ENCODE measurements at places on chromosomes 6 and 20.
A peak's percentile ranks its signal among the peaks of the same experiment; 100 is the strongest.

GRCh38 chr20:45344168-45344860 lies 3.9 kb downstream of the SDC4 start:
- no peak for DNase-seq

DNA sequence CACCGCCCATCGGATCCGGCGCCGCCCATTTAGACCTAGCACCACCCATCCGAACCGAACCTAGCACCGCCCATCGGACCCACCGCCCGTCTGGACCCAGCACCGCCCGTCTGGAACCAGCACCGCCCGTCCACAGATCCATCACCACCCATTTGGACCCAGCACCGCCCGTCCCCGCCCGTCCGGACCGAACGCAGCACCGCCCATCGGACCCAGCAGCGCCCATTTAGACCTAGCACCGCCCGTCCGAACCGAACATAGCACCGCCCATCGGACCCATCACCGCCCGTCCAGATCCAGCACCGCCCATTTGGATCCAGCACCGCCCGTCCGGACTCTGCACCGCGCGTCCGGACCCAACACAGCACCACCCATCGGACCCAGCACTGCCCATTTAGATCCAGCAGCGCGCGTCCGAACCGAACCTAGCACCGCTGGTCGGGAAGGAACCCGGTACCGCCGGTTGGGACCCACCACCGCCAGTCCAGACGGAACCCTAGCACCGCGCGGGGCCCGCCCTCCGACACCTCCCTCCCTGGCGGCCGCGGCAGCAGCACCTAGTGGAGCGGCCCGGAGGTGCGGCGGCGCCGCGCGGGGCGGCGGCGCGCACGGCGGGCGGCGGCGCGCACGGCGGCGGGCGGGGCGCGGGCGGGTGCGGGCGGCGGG lies 348 bp upstream of the AFDN start:
- DNase-seq = peak; percentile 9

DNA sequence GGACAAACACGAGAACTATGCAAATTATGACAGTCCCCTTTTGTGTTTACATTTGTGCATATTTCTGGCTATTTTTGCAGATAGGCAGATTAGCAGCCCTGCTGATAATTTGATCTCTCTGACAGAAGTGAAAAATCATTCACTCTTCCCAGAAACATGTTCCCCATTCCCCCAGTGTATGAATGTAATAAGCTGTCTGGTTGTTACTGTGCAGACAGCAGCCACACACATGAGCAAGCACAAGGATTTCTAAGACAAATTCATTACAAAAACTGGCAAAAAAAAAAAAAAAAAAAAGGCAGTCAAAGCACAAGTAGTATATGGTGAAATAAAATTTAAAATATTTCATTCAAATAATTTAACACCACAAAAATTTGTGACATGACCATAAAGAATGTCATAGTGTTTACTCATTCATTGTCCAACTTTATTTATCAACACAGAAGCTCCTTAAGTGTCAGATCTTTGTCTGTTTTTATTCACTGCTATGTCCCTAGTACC lies 95.5 kb upstream of the VGLL2 start:
- no peak for DNase-seq

DNA sequence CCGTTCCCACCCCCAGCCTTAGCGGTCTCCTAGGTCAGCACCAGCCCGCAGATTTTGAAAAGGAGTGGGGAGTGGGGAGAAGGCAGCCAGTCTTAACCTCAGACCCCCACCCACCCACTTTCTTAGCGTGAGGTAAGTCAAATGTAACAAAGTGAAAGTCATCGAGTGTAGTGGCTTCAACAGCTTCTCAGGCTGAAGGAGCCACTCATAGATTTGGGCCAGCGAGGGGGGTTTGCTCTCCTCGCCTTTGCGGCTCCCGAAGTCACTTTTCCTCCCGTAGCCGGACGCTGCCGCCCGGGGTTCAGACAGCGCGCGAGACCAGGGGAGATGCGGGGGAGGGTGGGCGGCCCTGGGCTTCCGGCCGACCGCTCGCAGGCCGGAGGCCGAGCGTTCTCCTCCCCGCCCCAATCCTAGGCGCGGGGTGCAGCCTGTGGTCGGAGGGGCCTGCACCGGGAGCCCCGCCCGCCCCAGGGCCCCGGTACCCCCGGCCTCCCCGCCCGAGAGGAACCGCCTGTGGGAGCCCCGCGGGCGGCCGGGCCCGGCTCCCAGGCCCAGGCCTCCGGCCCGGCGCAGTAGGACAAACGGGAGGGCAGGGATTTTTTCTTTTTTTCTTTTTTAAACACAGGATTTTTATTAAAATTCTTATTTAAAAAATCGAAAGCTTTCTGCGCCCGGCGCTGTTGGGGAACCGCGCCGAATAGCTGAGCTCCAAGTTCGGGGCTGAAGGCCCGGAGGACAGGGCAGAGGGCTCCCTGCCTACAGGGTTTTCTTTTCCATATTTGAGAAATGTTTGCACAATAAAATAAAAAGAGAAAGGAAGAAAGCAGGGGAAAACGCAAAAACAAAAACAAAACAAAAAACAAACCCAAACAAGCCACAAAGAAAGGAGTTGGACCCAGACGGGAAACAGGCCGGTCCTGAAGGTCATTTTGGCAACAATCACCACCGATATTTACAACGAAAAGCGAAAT lies 3.2 kb downstream of the NKX2-2 start:
- no peak for DNase-seq

DNA sequence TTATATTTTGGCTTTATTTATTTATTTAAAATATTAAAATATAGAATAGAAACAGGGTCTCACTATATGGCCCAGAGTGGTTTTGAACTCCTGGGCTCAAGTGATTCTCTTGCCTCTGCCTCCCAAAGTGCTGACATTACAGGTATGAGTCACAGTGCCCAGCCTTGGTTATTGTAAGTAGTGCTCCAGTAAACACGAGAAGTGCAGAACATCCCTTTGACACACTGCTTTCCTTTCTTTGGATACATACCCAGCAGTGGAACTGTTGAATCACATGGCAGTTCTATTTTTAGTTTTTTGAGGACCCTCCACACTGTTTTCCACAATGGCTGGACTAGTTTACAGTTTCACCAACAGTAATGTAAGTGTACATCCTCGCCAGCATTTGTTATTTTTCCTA lies 203.9 kb downstream of the PHF3 start:
- no peak for DNase-seq

DNA sequence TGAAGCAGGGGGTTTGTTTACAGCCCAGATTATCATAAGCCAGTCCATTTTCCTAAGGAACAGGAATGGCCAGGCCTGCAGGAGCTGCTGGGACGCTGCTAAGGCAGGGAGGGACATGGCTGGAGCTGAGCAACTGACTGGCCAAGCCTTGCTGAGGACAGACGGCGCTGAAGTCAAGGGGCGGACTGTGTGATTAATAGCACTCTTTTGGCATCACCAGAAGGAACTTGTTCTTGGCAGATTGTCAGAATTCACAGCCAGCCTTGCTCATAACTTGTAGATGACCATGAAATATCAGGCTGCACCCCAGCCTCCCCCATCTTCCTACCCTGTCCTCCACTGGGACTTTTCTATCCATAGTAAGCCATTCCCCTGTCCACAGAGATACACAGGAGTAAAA lies 218.8 kb upstream of the RNF24 start:
- no peak for DNase-seq

GRCh38 chr20:32278199-32278643 lies 770 bp downstream of the KIF3B start:
- DNase-seq = no peak

DNA sequence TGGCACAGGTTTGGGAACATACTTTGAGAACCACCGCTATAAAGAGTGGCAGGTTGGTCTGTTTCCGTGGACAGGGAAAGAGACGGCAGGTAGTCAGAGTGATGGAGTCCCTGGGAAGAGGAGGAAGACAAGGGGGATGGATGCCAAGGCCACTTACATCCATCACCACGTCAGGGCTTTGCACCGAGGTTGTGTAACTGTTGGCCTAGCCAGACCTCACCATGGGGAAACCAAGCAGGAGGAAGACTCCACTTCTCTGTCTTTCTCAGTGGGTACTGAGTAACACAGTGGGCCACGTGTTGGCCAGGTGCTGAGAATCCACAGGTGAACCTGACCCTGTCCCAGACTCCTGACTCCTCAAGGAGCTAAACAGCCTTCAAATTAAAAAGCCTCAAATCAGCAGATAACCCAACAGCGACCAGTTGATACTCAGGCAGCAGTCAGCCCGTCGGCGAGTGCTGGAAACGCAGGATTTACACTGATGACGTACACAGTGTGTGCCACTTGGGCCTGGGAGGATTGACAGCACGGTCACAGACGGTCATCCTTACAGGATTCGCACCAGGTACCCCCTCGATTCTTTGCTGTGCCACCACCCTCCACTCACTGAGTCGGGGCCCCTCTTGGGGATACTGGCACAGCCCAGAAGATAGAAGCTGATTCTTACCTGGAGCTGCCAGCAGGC lies 134.6 kb upstream of the SNX9 start:
- DNase-seq = no peak

GRCh38 chr6:37850728-37851285 lies 31.3 kb downstream of the ZFAND3 start:
- DNase-seq = no peak

DNA sequence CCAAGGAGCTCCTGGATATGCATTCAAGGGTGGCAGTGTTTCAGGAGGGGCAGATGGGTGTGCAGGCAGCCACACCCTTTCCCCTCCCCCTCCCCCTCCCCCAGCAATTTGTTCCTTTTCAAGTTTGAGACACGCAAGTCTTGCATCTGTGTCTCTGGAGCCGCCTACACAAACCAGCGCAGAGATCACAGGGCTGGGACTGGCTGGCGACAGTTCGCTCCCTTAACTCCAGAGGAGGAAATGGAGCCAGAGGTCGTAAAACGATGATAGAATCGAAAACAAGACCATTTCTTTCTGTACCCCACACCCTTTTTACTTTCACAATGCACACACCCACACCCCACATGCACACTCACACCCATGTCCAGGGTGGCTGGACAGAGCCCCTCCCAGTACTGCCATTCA lies 163.1 kb downstream of the LY86 start:
- DNase-seq = no peak

GRCh38 chr20:49030954-49031619 lies 15.0 kb upstream of the CSE1L start:
- no peak for DNase-seq

GRCh38 chr20:62475027-62475771 lies 596 bp downstream of the GATA5 start:
- DNase-seq = no peak

DNA sequence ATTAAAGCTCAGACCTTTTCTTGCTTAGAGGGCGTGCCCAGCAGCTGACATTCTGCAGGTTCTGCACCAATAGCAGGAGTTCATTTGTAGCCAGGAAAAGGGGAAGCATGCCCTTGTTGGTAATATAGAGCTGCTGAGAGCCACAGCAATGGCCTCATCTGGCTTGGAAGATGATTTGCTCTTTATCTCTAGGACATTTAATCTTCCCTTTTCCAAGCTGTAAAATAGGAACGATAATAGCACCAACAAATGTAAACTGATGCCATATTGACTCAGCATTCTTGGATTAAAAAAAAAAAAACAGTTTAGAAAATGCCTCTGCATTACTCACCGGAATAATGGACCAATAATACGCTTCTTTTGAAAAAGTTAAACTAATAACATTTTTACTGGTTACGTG lies 93.4 kb upstream of the SLC2A12 start:
- DNase-seq = peak; percentile 17

DNA sequence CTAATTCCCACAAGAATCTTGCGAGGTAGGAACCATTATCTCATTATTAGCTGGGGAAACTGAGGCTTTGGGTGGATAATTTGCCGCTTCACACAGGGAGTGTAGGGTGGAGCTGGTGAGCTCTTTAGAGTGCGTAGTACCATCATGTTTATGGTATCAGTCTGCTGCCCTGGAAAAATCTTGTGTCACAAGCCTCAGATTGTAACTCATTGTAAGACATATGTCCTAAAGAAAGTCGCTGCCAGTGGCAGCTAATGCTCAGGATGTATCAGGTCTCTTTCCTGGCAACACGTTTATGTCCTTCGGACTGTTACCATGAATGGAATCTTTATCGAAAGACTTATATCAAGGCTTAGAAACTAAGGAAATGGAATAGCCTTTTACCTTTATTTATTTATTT lies 1.9 kb downstream of the ZFAND3 start:
- no peak for DNase-seq

DNA sequence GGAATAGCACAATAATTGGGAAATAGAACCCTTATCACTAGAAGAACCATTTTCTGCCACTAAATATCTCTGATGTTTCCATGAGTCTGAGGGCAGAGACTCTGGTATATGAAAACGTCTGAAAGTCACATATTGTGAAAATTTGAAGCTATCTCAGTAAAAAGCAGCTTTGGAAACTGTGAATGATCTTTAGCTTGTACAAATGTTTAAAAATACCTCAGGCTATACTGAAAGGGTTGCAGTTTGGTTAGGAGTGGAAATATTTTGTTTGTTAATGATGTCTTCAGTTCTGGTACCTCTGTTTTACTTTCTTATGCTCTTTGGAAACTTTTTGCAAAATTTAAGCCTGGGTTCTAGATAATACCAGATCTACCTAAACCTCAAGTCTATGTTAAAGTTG lies 135.0 kb downstream of the SLC16A10 start:
- no peak for DNase-seq

- DNase-seq = no peak
Observed at GRCh38 chr20:62828051-62828450, 11.2 kb downstream of the COL9A3 start.

DNA sequence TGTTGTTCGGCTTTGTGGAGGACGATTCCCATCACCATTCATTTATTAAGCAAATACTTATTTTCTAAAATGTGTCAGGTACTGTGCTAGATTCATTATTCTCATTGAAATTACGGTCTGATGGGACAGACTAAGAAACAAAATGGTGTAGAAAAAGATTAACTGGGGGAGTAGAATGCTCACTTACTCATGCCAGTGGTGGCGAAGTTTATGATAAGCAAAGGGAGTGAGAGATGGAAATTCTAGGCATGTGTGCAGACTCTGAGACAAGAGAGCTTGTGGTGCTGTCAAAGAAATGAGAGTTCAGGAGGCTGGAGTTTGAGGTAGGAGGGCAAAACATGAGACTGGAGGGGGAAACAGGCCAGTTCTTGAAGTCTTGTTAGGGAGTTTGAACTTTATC lies 896 bp downstream of the RPP21 start:
- DNase-seq = no peak

GRCh38 chr20:50056408-50056926 lies 56.5 kb downstream of the UBE2V1 start:
- DNase-seq = no peak

DNA sequence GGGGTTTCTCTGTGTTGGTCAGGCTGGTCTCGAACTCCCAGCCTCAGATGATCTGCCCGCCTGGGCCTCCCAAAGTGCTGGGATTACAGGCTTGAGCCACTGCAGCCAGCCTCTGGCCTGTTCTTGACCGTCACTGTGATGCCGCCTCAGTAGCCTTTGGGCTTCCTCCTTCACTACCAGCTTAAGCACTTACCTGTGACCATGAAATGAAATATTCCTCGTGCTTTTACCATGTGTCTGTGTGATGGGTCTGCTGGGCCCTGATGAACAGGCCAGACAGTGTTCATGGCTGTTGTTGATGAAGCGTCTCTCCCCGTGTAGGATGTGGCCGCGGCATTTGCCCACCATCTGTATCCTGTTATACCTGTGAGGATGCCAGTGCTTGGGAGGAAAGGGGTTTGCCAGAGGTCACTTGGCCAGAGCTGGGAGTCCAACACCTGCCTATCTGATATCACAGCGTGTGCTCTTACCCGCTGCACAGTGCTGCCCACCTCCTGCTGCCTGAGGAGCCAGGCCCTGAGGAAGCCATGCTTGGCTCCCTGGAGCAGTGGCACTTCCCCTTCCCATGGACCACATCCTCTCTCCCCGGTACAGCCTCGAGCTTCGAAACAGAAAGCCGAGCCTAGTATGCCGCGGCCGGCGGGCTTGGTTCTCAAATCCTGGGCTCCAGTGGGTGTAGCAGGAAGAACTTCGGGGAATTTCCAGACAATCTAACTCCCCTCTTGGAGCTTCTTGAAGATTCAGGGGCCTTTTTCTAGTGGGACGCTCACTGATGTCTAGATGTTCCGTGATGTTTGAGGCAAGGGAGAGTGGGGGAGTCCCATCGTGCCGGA lies 167.9 kb downstream of the ZDHHC14 start:
- no peak for DNase-seq

Measured in NCI-H2227 treated with DMSO at 0.1 percent for 48 hours (cell line).